ENCODE measurements at places on chromosomes 11 and 22. TPM values are rescaled to one million over a fixed set of nuclear protein-coding genes. Genes with fewer than 3 reads are reported as not detected.

Gene NCF4
- total RNA-seq = not detected

Gene CNIH2
- total RNA-seq = 4.9 TPM

Gene OR4S2
- not detected for total RNA-seq

Gene MFNG
- total RNA-seq = 3.6 TPM

Gene GAL3ST3
- total RNA-seq = not detected

Gene PHETA2
- 19.7 TPM for total RNA-seq

GRCh38 chr22:39212721-39213376 lies 31.9 kb downstream of the PDGFB start:
- peak; percentile 88 for DNase-seq

DNA sequence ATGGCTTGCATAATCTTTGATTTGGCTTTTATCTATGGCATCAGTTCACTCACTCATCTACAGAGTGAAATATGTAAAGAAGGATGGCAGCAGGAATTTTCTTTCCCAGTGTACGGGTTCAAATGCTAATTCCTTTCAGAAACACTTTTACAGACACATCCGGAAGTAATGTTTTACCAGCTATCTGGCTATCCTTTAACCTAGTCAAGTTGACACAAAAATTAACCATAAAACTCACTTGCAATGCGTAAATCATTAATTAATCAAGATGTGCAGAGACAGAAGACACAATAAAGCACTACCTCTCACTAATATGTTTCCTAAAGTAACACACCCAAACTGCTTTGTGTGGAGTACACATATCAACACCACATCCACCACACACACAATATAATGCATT lies 378.9 kb upstream of the ANO3 start:
- DNase-seq = no peak

DNA sequence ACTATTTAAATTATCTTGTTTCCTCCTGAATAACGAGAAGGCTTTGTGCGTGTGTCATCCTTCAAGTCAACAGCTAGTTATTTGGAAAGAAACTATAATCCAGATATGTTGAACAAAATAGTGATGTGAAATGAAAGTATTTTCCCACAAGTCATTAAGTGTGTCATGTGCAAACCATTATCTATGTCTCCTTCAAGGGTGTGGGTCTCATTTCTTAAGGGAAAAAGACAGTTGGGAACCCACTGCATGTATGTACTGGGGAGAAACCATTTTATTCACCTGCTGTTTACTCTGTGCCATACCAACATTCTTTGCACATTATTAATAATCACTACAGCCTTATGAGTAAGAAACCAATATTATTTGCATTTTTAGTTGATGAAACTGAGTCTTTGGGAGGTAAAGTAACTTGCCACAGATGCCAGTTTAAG lies 145.3 kb upstream of the CTSC start:
- DNase-seq = no peak

DNA sequence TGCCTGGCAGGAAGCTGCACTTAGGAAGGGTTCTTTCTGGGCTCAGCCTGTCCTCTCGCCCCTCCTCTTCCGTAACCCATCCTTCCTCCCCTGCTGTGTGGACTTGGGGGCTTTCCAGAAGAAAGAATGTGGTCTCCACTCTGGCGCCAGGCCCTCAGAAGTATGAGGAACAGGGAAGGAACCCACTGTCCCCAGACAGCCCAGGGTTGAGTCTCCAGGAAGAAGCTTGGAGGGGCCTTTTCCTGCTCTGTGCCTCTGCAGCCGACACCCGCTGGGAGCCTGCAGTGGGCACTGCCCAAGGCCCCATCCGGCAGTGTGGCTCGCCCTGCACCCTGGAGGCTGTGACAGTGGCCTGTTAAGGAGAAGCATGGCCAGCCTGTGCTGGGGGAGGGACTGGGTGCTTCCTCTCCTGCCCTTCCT lies 112.6 kb downstream of the ST3GAL4 start:
- no peak for DNase-seq

DNA sequence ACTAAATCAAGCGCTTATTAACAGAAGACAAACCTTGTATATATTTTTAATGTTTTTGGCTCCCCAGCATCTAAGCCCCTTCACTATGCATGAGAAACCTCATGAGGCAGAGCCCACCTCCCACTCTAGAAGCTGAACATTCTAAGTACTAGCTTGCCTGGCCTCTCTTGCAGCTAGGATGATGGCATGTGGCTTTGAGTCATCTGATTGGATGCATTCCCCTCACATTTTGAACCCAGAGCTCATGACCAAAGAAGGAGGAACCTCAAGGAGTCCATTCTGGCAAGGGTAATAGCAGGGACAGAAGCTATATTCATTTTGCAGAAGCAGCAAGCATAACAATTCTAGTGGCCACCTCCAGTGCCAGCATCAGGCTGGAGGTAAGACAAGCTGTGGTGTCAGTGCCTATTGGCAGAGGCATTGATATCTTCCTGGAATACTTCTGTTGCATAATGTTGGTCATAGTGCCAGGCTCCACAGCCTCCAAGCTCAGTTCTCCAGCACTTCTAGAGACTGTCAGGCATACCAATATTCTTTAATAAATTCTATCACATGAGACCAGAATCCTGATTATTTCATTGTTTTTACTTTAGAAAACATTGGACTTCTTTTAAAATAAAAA lies 14.2 kb upstream of the ZC3H12C start:
- DNase-seq = no peak

- no peak for DNase-seq
Measured at GRCh38 chr11:31160504-31161422, 208.8 kb downstream of the DCDC1 start.

GRCh38 chr11:94103471-94103870 lies 25.2 kb upstream of the PANX1 start:
- no peak for DNase-seq

DNA sequence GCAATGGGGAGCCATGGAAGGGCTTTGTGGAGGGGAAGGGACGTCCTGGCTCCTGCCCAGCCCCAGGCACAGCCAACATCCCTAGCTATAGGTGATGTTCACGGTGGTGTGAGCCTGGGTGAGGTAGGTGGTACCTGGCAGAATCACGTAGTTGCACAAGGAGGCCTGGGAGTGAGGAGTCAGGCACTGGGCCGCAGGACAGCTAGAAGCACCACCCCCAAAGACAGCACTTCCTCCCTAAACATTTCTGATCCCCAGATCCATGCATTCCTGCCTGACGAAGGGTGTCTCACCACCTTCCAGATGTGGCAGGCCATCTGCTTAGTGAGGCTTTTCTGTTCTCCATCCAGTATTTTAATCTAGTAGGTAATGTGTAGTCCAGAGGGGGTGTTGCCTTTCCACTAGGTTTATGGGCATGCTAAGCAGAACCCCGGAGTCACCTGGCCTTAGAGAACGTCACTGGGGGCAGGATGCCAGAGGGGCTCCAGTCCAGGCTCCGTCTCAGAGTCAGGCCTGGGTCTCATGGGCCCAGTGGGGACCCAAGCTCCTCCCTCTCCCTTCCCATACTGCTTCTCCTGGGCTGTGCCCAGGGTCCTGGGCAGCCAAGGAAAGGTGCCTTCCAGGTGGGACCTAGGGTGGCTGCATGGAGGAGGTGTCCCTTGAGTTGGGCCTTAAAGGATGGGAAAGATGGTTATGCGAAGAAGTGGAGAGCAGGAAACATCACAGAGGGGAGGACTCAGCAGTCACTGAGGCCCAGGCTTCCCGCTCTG lies 56.2 kb downstream of the OTOG start:
- DNase-seq = no peak

DNA sequence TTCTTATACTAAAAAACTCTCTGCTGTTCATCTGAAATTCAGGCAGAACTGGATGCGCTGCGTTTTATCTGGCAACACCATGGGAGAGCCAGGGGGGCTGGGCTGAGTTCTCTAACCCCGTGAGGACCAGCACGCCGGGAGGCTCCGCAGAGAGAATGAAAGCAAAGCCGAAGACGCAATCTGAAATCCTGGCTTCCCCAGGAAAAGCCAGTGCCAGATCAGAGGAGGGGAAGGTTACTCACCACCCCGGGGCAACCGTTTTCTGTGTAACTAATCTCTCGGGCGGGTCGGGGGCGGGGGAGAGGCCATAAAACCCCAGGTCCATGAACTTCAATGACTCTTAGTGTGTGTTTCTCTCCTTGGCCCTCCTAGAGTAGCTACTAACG lies 99.4 kb downstream of the SHANK2 start:
- no peak for DNase-seq

DNA sequence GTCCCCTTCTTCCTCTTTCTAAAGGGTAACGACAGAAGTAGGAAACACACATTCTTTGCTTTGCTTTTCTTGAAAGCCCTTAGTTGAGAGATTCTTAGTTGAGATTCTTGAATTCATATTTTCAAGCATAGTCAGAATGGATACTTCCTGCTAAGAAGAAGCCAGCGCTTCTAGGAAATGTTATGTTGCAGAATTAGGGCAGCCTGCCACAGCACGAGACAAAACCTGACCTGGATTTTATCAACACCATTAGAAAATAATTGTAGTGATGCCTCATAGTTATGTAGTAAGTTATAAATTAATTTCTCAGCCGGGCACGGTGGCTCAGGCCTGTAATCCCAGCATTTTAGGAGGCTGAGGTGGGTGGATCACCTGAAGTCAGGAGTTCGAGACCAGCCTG lies 37.9 kb upstream of the NUP160 start:
- DNase-seq = no peak

DNA sequence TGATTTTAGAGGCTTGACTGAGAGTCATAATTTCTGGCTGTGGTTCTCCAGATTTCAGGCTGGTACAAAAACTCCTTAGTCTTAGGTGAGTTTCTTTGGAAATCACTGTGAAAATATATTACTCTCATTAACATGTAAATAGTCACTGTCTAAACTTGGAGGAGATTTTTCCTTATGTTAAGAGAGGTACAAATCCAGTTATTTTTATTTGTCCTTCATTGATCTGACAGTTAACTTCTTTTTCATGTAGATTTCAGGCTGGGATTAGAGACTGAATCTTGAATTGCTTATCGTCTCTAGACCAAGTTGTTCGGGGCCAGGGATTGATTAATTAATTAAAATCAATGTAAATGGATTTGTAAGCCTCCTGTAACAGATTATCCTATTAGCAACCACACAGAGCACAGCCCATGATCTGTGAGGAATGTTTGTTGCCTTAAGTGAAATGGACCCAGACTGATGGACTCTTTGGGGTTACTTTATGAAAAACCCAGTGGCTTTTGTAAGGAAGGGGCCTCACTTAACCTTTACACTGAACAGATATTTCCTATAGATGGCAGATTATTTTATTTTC lies 21.1 kb downstream of the TEAD1 start:
- DNase-seq = no peak

DNA sequence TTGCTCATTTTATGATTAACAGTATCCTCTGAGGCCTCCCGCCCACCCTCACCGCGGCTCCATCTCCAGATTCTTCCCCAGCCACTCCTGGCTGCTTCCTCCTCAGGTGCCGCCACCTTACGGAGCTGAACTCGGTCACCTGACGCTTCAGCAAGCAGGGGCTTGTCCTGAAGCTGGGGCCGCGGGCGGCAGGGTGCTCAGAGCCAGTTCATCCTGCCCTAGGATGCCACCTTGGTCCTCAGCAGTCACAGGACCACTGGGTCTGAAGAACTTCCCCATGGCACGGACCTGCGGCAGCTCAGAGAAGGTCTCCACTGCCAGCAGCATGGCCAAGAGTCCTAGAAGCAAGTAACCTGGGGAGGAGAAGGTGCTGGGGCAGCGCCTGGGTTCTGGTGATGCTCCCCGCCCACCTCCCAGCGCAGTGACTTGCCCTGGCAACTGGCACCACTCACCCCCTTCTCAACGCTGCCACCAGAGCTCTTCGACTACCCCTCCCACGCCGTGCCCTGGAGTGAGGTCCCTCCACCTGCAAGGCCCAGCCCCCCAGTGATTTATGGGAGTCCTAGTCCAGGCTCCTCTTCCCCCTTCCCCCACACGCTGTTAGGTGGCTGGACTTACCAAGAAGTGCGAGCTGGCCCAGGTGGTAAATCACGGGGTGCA lies 2.6 kb downstream of the KCNK7 start:
- DNase-seq = no peak
